ENCODE measurements at places on chromosomes 2 and 18. TPM values are rescaled to one million over a fixed set of nuclear protein-coding genes. Genes with fewer than 3 reads are reported as not detected.

Gene C1QL2
- total RNA-seq: not detected

Gene VWC2L
- not detected for total RNA-seq

DNA sequence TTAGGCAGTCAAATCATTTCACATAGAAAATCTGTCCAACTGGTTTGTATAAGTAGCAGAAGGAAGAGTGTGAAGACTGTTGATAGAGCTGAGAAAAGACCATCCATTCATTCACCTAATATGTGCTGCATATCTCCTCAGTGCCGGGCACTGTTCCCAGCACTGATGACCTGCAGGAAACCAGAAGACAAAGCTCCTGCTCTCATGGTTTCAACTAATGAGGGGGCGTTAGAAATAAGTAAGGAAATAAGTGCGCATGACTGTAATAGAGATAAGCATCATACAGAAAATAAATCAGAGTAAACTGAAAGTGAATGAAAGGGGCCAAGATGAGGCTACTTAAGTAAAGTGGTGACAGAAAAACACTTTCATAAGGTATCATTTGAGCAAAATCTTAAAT, 427.5 kb upstream of the CDH20 start:
- no peak for DNase-seq

GRCh38 chr2:30800159-30800558, 7.1 kb downstream of the CAPN13 start:
- DNase-seq: no peak
